ENCODE measurements at places on chromosomes 16 and 17.
A peak's percentile ranks its signal among the peaks of the same experiment; 100 is the strongest.

GRCh38 chr16:48326915-48327314 is 58.3 kb downstream of the SIAH1 start:
- H3K4me3 ChIP-seq: no peak overlapping the region
- DNase-seq: no peak
- no peaks in the 10 kb centered on the region for H3K27me3 ChIP-seq
- no peak overlapping the region for H3K27ac ChIP-seq
- no peaks in the 10 kb centered on the region for H3K4me1 ChIP-seq
- peaks cover 11% of the 10 kb centered on the region for H3K36me3 ChIP-seq

- no peaks in the 10 kb centered on the region for H3K27me3 ChIP-seq
- no peak overlapping the region for H3K27ac ChIP-seq
Observed at GRCh38 chr16:85473909-85474620, 139.1 kb upstream of the GSE1 start.

- H3K36me3 ChIP-seq: no peaks in the 10 kb centered on the region
- peaks cover 6% of the 10 kb centered on the region for H3K4me1 ChIP-seq
- H3K27me3 ChIP-seq: no peaks in the 10 kb centered on the region
- no peak overlapping the region for H3K4me3 ChIP-seq
- no peak overlapping the region for H3K27ac ChIP-seq
- DNase-seq: no peak
Observed at GRCh38 chr17:28178800-28179199, 136.3 kb downstream of the NLK start.

- H3K27ac ChIP-seq: no peak overlapping the region
- peaks cover 43% of the 10 kb centered on the region for H3K36me3 ChIP-seq
- H3K27me3 ChIP-seq: no peaks in the 10 kb centered on the region
- peaks cover 28% of the 10 kb centered on the region for H3K4me1 ChIP-seq
Observed at GRCh38 chr17:68516732-68517131, 4.5 kb downstream of the PRKAR1A start.

GRCh38 chr16:89534252-89534756 is 26.1 kb downstream of the SPG7 start:
- peak overlapping the region; percentile 6 for H3K4me3 ChIP-seq
- peaks cover 58% of the 10 kb centered on the region for H3K36me3 ChIP-seq
- no peak for DNase-seq
- H3K4me1 ChIP-seq: peaks cover 10% of the 10 kb centered on the region

GRCh38 chr17:61601297-61601696 is 10.3 kb upstream of the NACA2 start:
- H3K27me3 ChIP-seq: peaks cover 16% of the 10 kb centered on the region
- DNase-seq: no peak
- no peak overlapping the region for H3K4me3 ChIP-seq

All from CD4-positive, CD25-positive, alpha-beta regulatory T cell (primary cell).